ENCODE measurements at places on chromosomes 2 and 18. TPM values are rescaled to one million over a fixed set of nuclear protein-coding genes. Genes with fewer than 3 reads are reported as not detected.

- peak; percentile 28 for DNase-seq
Observed at GRCh38 chr2:207352978-207353671, 176.6 kb upstream of the CREB1 start.

- DNase-seq: peak; percentile 27
Observed at GRCh38 chr18:6729247-6730091, at the start of gene ARHGAP28. TSS of gene ARHGAP28 (plus strand) at chr18:6729716. CDS start at chr18:6729822, 106 bp downstream.

DNA sequence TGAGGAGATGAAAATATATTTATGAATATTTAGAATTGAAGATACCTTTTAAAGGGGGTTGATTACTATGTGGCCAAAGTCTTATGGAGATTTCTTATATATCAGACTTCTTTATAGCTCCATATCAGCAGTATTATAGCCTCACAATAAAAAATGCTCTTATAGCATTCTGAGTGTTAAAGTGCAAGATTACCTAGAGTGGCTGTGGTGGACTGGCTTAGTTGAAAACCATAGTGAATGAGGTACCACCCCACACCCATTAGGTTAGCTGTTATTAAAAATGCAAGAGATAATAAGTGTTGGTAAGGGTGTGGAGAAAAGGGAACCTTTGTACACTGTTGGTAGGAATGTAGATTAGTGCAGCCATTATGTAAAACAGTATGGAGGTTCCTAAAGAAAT is 39.7 kb downstream of the NCOA1 start:
- no peak for DNase-seq

DNA sequence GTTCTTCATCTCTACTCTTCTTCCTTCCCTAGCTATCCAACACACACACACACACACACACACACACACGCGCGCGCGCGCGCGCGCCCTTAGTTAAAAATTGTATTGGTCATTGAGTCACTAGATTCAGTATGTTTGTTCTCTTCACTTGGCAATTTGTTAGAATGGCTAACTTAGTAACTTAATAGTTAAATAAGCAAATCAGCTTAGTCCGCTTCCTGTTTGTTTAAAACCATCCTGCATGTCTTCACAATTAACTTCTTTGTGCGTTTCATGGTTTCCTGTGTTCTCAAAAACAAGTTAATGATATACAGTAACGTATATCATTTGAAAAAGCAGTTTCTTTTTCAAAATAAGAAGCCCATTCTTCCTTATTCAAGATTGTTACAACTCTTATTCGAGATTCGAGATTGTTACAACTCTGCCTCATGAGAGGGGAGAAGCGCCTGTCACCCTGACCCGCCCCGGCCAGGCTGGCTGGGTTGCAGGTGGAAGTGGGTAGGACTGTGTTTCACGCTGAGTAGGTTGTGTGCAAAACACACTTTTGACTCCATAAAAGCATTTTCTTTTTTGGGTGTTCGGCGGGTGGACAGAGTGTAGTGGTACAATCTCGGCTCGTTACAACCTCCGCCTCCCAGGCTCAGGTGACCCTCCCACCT is 9.5 kb upstream of the CNNM3 start:
- no peak for DNase-seq

DNA sequence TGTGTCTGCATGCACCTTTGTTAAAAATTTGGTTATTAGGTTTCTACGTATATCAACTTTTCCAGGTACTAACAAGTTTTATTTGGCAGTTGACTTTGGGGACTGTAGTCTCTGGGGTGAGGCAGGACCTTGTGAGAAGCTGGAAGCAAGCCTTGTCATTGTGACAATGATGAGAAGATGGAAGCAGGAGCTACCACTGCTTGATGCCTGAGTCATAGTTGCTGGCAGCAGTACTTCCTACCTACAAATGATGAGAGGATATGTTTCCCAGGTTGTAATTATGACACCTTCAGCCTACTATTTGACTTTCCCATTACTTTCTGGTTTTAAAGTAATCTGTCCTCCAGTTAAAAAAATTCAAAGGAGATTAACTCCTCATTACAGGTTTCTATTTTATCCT is 516.3 kb downstream of the NRXN1 start:
- no peak for DNase-seq

GRCh38 chr2:46888421-46888952 is 27.1 kb downstream of the MCFD2 start:
- no peak for DNase-seq

SFTPB gene
- polyA plus RNA-seq: 0.89 TPM

DNA sequence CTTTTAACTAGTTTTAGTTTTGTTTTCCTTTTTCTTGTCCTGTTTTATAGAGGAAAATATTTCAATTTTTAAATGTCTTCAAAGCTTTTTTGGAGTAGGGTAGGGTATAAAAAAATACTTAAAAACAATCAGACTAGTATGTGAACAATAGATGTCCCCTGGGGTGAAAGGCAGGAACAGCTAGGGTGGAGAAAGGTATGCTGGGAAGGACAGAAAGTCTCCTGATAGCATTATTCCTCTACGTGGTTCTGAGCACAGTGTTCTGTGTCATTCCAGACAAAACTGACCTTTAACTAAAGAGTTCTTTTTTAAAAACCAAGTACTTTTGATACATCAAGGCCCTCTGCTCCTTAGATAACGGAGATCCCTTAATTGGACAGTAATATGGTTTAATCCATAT is 32.1 kb upstream of the B3GNT2 start:
- no peak for DNase-seq

GRCh38 chr2:15383695-15384350 is 177.3 kb downstream of the NBAS start:
- DNase-seq: no peak

ZAP70 gene
- 217 TPM for polyA plus RNA-seq

DNA sequence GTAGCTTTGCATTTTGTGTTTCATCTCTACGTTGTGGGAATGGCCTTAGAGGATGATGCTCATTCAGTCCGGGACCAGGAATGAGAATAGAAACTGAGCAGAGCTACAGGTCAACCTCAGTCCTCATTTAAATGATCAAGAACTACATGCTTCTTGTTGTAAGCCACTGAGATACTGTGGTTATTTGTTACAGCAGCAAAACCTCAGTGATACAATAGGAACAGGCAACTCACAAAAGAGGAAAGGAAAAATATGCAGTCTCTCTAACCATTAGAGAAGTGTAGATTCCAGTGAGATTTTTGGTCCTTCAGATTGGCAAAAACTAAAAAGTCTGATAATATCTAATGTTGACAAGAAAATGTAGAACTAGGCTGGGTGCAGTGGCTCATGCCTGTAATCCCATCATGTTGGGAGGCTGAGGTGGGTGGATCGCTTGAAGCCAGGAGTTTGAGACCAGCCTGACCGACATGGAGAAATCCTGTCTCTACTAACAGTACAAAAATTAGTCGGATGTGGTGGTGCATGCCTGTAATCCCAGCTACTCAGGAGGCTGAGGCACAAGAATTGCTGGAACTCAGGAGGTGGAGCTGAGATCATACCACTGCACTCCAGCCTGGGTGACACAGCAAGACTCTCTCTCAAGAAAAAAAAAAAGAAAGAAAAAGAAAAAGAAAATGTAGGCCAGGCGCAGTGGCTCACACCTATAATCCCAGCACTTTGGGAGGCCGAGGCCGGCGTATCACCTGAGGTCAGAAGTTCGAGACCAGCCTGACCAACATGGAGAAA is 13.3 kb downstream of the CHCHD5 start:
- DNase-seq: no peak

DNA sequence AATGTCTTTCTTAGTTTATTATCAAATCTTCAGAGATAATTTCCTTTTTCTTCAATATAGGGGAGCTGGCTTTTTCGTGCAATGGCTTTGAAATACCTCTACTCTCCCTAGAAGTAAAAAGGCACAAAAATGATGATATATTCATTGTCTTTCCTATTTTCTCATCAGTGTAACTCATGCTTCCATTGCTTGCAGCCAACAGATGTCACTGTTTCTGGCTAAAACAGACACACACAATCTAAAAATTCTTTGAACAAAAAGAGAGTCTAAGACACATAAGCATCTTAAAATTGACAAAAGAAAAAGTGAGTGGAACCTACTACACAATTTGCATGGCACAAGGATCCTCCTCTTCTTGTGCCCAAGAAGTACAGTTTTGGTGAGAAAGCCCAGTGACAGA is 448.7 kb upstream of the VRK2 start:
- no peak for DNase-seq

DNA sequence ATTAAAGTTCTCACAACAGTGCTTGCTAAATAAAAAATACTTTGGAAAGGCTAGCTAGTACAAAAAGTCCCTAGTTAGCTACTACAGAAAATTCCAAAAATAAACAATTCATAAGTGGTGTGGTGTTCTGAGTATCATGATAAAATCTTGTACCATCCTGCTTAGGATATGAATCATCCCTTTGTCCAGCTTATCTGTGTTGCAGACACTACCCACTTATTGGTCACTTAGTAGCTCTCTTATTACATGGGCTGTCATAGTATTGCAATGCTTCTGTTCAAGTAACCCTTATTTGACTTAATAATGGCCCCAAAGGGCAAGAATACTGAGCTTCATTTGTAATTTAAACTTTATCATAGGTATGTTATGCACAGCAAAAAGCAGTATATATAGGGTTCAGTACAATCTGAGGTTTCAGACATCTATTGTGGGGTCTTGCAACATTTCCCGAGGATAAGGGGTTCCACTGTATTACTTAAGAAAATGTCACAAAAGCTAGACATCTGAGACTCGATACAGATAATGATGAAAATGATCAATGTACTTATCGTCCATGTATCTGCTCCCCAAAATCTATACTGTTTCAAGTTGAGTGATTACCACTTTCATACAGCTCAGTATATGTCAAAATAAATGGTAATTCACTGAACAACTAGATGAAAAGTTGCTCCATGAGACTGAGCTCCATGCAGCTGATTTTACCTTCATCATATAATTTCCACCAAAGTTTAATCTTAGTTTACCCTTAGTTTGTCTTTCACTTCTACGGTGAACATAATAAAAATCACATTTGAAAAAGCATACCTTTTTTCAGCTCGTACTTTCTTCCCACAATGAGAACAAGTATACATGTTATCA is 93.8 kb downstream of the C2orf74 start:
- no peak for DNase-seq

DNA sequence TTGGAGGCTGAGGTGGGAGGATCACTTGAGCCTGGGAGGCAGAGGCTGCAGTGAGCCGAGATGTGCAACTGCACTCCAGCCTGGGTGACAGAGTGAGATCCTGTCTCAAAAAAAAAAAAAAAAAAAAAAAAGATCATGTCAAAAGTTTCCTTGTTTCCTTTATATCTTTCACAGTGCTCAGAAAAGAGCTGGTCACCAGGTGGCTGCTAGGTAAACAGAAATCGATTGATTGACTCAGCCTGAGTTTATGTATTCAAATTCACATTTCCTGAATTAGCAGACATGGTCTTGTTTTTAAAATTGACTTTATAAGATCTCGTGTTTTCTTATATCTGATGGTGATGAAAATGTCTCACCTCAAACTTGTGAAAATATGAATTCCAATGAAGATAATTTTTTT is 261.8 kb upstream of the FANCL start:
- no peak for DNase-seq

GDF7 gene
- 0.34 TPM for polyA plus RNA-seq

FAM110C gene
- polyA plus RNA-seq: 7.3 TPM

DNA sequence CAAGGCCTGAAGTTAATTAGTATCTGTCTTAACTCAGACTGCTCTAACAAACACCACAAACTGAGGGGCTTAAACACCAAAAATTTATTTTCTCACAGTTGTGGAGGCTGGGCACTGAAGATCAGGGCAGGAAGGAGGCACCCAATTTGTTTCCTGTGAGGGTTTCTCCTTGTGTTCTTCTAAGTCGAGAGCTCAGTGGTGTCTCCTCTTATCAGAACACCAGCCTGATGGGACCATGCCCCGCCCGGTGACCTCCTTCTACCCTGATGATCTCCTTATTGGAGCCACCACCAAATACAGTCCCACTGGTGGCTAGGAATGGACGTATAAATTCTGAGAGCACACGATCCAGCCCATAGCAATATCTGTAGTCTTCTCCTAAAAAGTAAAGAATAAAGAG is 20.5 kb downstream of the TMEM18 start:
- DNase-seq: no peak

GRCh38 chr18:59821983-59822382 is 77.8 kb upstream of the PMAIP1 start:
- no peak for DNase-seq

DNA sequence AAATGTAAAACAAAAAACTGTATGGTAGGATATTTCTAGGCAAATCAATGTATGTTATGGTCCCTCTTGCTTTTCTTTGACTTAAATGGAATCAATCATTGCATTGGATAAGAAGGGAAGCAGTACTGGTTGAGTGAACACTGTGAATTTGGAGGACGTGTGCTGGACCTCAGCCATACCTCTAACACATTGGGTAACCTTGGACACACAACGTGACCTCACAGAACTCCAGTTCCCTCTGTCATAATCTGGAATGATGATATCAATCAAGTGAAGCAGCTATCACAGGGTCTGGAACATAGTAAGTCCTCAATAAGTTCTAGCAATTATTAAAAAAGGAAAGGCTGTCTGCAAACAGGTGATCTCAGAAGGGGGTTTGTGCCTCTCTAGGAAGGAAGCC is 474.9 kb upstream of the TCF4 start:
- DNase-seq: no peak

GRCh38 chr2:112881217-112881985 is 29.6 kb upstream of the IL37 start:
- no peak for DNase-seq

- DNase-seq: no peak
Observed at GRCh38 chr2:54206596-54206995, 49.4 kb downstream of the TSPYL6 start.

DNA sequence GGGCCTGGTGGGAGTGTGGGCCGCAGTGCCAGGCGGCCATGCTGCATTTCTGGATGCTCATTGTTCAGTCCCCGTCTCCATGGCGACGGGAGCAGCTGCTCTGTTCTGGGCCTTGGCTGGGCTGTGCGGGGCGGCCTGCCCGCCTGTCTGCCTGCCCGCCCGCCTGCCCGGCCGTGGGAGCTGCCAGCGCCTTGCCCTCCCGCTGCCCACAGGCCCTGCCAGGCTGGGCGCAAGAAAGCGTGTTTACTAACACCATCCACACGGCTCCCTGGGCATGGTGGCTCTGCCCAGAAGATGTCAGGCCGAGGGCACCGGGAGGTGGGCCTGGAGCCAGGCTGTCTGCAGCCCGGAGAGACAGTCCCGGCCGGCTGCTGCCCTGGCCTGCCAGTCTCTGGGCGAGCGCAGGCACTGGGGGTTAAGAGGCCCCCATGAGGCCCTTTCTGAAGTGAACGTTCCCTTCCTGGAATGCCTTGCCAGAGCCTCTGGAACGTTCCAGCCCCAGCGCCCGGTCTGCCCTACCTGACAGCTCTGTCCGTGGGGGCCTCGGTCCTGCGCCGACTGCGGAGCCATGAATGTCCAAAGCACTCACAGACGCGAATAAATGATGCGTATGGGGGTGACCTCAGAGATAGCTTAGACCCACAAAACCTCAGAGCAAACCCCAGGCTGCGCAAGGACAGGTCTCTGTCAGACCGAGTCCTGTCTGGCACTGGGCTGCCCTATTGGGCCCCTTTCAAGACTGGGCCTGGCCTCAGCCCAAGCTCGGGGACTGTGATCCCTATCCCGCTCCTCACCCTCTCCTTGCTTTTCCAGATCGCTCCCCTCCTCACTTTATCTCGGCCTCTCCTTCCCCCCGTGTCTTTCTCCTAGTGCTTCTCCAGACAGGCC is 44.3 kb downstream of the MYCN start:
- no peak for DNase-seq

FIGN gene
- polyA plus RNA-seq: 0.21 TPM

C1GALT1C1L gene
- 0.48 TPM for polyA plus RNA-seq

All from thymus (tissue), 14 donors.